ENCODE measurements at places on chromosomes 4 and X. TPM values are rescaled to one million over a fixed set of nuclear protein-coding genes. Genes with fewer than 3 reads are reported as not detected.

GRCh38 chr4:7024336-7024890 lies 18.8 kb upstream of the TADA2B start:
- no peak for DNase-seq
- no peaks in the 10 kb centered on the region for H3K4me1 ChIP-seq
- H3K36me3 ChIP-seq, result peaks cover 12% of the 10 kb centered on the region

DNA sequence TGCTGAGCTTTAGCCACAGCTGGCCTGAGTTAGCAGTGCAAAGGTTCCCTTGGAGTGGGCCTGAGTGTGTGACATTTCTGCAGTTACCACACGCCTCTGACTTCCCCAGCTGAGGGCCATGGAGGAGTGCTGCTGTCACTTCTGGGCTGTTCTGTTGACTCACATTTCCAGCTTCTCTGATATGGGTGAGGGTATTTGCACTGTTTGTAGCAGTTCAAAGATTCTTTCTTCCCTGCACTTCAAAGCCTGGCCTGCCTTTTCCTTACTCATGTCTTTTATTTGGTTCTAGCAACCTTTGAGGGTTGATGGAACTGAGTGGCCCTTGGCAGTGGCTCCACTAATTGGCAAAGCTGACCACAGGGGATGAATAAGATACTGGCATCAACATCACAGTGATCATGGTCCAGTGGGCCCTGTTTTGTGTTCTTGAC lies 26.4 kb upstream of the SCML1 start:
- H3K4me3 ChIP-seq, result no peak overlapping the region
- H3K4me1 ChIP-seq, result no peaks in the 10 kb centered on the region
- no peaks in the 10 kb centered on the region for H3K27me3 ChIP-seq
- H3K36me3 ChIP-seq, result no peaks in the 10 kb centered on the region
- DNase-seq, result no peak

GRCh38 chrX:110743679-110744340 lies 51.8 kb downstream of the CHRDL1 start:
- H3K4me3 ChIP-seq, result no peak overlapping the region
- H3K27me3 ChIP-seq, result no peaks in the 10 kb centered on the region
- no peak overlapping the region for H3K27ac ChIP-seq
- H3K36me3 ChIP-seq, result no peaks in the 10 kb centered on the region
- H3K4me1 ChIP-seq, result no peaks in the 10 kb centered on the region
- no peak for DNase-seq

SRPK3 gene
- not detected for total RNA-seq

DNA sequence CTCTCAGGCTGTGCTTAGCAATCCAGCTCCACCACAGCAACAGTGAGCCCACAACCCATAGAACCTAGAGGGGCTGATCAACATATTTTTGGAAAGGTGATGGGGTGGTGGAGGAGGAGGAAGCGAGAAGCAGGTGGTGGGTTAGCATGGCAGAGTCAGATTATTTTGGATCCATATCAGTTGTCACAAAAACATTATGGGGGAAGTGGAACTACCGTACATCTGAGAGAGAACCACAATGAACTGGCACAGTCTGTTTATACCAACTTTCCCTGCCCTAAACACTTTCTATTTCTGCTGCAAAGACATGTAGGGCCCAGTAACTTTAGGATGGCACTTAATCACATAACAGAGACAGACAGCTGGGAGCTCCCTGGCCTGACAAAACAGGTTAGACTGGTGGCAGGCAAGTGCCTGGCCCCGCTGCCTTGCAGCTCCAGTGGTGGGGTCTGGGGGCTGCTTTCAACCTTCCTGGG lies 4.3 kb downstream of the SLC9A7 start:
- no peak overlapping the region for H3K4me3 ChIP-seq
- H3K27me3 ChIP-seq, result no peaks in the 10 kb centered on the region
- DNase-seq, result no peak
- H3K36me3 ChIP-seq, result no peaks in the 10 kb centered on the region
- H3K4me1 ChIP-seq, result peaks cover 10% of the 10 kb centered on the region

RTL3 gene
- not detected for total RNA-seq

DNA sequence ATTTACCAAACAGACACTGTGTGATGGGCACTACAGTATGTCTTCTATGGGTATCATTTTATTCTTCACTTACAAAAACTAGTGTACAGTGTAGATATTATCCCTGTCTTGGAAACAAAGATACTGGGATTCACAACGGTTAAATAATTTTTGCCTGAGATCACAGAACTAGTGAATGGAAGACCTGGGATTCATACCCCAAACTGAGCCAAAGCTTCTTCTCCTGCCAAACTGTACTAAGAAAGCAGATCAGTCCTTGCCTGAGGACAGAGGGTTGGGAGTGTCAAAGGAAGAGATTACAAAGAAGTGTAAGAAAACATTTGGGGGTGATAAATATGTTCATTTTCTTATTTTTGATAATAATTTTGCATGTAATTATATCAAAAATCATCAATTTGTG lies 43.1 kb downstream of the PPA2 start:
- no peaks in the 10 kb centered on the region for H3K4me1 ChIP-seq
- H3K36me3 ChIP-seq, result peaks cover 10% of the 10 kb centered on the region
- no peak overlapping the region for H3K27ac ChIP-seq
- H3K4me3 ChIP-seq, result no peak overlapping the region
- no peaks in the 10 kb centered on the region for H3K27me3 ChIP-seq

All from H1 (cell line).